ENCODE measurements at places on chromosomes 1 and 21. TPM values are rescaled to one million over a fixed set of nuclear protein-coding genes. Genes with fewer than 3 reads are reported as not detected.

UTS2 gene
- not detected for total RNA-seq

GPX7 gene
- total RNA-seq, result 12.8 TPM

AVPR1B gene
- total RNA-seq, result not detected

PLA2G4A gene
- 17.4 TPM for total RNA-seq

DCLRE1B gene
- total RNA-seq, result 0.82 TPM

EDN2 gene
- not detected for total RNA-seq

TFAP2E gene
- total RNA-seq, result not detected
